ENCODE measurements at places on chromosomes 4 and X.

DNA sequence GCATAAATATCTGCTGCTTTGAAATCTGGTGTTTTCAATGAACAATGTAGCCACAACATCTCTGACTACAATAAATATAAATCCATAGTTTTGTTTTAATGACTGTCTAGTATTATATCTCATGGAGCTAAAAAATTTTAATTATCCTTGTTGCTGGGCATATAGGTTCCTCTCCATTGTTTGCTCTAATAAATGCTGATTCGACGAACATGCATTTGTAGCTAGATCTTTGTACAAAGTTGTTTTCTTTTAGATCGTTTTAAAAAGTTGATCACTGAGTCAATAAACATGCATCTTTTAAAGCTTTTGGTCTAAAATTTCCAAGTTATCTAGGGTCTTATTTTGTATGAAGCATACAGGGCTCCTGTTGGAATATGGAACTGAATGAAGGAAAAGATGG lies 130.5 kb upstream of the GPR101 start:
- no peak for DNase-seq

DNA sequence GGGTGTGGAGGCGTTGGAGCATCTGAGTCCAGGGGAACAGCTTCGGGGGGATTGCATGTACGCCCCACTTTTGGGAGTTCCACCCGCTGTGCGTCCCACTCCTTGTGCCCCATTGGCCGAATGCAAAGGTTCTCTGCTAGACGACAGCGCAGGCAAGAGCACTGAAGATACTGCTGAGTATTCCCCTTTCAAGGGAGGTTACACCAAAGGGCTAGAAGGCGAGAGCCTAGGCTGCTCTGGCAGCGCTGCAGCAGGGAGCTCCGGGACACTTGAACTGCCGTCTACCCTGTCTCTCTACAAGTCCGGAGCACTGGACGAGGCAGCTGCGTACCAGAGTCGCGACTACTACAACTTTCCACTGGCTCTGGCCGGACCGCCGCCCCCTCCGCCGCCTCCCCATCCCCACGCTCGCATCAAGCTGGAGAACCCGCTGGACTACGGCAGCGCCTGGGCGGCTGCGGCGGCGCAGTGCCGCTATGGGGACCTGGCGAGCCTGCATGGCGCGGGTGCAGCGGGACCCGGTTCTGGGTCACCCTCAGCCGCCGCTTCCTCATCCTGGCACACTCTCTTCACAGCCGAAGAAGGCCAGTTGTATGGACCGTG lies 2.2 kb downstream of the AR start:
- no peak for DNase-seq

- DNase-seq: no peak
These were observed 25.1 kb downstream of the PRSS12 start for GRCh38 chr4:118327554-118328241.

DNA sequence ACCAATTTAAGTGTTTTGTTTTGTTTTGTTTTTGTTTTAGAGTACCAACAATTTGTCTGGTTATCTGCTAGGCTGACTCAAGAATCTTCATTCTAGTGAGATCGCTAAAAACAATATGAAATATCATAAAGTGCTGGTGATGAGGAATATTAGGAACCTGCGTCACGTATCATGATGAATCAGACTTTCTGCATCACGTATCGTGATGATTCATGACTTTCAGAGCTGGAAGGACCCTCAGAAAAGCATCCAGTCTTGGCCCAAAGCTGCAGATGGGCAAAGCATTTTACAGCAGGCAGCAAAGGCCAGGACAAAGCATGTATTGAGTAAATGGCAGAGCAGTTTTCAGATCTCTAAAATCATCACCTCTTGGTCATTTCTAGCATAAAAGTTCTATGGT lies 278.0 kb upstream of the BOD1L1 start:
- DNase-seq: no peak

GRCh38 chr4:112526061-112526460 lies 10.1 kb upstream of the NEUROG2 start:
- no peak for DNase-seq

DNA sequence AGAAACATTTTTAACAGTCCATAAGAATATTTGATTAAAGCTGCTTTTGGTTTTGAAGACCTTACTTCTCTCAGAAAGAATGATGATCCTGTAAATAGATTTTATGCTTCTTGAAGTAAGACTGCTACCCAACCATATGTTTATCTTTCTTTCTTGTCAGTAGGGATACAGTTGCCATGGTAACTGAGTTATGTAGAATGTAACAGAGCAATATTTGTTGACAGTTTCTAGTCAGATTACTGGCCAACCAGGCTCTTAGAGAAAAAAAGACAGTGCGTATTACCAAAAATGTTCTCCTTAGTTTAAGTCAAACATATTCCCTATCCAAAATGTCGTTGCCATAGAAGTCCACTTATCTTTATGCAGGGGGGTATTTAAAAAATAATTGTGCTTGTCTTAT lies 456.8 kb downstream of the PRR32 start:
- DNase-seq: no peak

DNA sequence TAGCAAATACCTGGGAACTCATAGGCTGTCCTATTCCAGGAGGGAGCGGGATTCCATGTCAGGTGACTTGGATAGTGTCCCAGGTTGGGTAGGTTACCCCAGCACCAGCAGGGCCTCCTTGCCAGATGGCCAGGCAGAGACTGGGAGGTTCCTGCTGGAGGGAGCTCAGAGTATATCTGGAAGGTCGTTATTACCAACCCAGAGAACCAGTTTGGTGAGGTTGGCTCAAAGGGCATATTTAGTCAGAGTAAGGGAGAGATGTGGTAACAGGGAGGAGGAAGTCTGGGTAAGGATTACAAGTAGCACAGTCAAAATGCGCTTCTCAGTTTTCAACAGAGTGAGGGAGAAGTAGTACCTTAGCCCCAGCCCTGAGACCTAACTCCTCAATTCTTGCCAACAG lies 53.3 kb upstream of the LNX1 start:
- no peak for DNase-seq

DNA sequence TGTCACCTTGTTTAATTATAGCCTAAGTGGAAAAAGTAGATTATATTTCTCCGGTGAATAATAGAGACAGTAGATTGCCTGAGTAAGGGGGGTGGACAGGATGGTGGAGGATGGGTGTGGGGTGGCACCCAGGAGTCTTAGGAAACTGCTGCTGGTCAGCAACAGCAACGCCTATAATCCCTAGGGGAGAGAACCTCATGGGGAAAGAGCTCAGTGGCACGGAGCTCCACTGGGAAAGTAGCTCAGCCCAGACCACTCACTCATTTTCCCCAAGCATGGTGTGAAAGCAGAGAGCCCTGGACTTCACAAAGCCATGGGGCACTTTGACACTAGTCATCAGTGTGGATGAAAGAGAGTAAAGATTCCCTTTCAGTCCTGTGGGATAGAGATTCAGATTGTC lies 31.1 kb downstream of the METTL14 start:
- DNase-seq: no peak

Data from activated naive CD4-positive, alpha-beta T cell treated with Interleukin-2 at 50 U/mL for 16 hours (primary cell).